ENCODE measurements at places on chromosomes 7 and 10.

- DNase-seq = no peak
These were observed 23.7 kb upstream of the ITGB1 start for GRCh38 chr10:32981760-32982159.

- no peak for DNase-seq
These were observed 1047.4 kb upstream of the LRRN3 start for GRCh38 chr7:110043519-110043918.

GRCh38 chr7:30903146-30903545 lies 8.5 kb upstream of the AQP1 start:
- DNase-seq = no peak

GRCh38 chr10:110410329-110411046 lies 87.2 kb upstream of the DUSP5 start:
- no peak for DNase-seq

DNA sequence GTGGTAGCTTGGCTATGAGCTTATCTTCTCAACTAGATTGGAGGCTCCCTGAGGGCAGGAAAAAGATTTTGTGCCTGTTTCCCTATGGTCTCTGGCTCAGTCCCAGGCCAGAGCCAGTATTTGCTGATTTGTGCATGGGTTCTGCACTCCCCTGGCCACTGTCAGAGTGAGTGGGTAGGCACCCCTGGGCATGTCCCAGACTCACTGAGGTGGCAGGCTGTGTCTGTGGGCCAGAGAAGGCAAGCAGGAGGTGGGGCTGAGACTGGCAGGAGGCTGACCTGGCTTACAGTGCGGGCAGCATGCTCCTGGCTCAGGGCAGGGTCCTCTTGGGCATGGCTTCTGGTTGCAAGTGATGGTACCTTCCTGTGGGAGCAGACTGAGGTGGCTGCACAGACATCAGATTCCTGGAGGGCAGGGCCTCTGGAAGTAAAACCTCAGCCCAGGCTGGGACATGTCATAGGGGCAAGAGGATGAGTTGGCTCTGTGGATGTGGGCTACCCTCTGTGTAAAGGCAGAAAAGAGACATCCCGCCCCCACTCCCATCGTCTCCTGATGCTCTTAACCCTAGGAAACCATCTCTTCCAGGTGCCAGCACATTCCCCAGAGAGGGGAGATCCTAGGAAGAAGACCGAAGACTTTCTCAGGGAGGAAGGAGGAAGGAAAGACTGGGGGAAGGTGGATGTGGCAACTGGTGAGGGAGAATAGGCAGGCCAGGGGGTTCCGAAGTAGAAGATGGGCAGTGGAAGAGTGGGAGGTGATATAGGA lies 4.3 kb downstream of the KCP start:
- DNase-seq = no peak

DNA sequence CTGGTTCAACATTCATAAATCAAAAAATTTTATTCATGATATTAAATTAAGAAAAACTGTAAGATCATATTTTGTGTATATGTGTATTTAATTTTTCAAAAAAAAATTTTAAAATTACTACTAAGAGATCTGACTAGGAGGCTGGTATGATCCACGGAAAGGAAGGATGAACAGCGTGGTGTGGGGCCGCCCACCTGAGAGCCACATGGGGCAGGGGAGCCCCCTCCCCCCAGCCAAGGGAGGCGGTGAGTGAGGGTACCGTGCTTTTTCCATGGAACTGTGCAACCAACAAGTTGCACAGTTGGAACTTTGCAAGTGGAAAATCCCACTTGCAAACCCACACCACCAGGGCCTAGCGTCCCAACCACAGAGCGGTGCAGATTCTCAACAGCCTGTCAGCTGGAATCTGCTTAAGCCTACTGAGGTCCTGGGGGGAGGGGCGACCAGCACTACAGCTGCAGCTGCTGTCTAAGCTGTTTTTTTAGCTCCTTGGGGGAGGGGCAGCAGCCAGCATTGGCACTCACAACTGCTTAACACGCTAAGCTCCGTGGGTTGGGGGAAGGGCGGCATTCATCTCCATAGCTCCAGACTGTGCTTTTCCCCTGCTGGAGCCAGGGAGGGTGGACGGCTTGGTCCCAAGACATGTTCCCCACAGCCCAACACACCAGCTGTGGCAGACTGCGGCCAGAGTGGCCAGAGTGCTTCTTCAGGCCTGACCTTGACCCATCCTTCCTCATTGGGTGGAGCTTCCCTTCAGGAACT lies 94.2 kb upstream of the IGFBP3 start:
- no peak for DNase-seq

GRCh38 chr7:26101361-26102151 lies 50.4 kb upstream of the NFE2L3 start:
- no peak for DNase-seq

GRCh38 chr7:20532890-20533289 lies 82.6 kb upstream of the ABCB5 start:
- no peak for DNase-seq

DNA sequence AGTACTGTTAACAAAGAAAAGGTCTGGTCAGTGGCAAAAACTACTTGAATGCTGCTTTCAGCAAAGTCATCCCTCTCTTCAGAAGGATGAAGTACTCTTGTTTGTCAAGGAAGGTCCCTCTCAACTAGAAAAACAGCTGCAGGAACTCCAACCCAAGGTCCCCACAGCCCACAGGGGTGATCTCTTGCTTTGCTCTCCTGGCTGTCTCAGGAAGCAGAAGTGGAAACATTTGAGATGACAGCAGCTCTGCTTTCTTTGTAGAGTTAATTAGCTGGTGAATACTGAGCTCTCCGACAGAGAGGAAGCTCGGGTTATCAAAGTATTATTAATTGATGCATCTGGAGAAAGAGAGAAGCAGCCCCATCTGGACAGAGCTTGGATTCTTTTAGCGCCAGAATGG lies 25.4 kb upstream of the LRGUK start:
- DNase-seq = no peak

GRCh38 chr7:111760043-111760442 lies 197.8 kb upstream of the IMMP2L start:
- no peak for DNase-seq

DNA sequence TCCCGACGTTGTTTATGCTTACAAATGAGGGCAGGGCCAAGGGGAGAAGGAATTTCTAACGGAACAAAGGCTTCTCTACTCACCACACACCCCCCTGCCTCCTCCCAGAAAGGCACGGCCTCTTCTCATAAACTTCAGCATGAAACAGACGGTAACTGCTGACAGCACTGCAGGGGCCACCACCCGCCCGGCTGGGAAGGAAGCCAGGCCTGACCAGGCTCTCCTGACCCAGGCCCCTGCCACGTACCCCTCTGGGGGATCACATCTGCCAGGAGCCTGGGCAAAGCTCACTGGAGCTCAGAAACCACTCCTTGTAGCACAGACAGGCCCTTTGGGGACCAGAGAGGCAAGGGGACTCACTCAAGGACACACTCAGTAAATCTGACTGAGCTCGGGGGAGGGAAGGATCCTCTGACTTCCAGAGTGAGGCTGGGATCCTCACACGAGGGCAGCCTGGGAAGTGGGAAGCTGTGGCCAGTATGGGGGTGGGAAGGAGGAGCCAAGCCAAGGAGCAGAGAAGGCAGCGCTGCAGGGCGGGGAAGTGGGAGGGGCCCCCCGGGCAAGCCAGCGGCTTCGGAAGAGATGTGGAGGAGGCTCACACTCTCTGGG lies 46.1 kb downstream of the ZCCHC24 start:
- DNase-seq = no peak

DNA sequence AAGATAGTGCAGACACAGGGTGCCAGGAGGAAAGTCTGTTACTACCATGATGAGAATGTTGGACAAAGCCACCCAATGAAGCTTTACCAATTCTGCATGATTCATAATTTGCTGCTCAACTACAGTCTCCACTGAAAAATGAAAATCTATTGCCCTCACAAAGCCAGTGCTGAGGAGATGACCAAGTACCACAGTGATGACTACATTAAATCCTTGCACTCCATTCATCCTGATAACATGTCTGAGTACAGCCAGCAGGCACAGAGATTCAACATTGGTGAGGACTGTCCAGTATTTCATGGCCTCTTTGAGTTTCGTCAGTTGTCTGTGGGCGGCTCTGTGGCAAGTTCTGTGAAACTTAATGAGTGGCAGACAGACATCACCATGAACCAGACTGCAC lies 144.0 kb downstream of the PLCE1 start:
- no peak for DNase-seq

DNA sequence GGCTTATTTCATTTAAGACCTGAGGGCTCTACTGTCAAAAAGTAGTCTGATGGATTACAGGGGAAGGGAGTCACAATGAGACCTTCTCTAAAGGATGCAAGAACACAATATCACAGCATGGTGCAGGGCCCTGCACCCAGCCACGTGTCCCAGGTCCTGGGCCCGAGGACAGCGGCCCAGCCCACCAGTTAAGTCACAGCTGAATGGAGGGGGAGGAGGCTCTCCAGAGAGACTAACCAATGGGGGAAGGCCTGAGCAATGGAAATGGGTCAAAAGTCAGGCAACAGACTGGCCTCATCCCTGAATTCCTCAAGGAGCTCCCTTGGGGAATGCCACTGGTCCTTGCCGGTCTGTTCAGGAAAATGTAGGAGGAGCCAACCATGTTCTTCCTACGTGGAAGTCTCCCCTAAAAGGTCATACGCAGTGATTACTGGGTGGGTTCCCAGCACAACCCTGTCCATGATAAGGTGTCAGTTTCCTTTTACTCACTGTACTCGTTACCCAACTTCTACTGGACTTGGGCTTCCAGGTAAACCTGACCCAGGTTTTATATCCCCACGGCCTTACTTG lies 28.3 kb downstream of the CCDC3 start:
- DNase-seq = no peak

DNA sequence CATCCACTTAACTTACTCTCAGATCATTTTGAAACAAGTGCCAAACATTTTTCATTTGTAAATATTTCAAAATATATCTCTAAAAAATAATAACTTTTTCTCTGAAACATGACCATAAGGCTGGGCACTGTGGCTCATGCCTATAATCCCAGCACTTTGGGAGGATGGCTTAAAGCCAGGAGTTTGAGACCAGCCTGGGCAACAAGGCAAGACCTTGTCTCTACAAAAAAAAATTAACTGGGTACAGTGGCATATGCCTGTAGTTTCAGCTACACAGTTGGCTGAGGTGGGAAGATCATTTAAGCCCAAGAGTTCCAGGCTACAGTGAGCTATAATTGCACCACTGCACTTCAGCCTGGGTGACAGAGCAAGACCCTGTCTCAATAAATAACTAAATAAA lies 36.4 kb downstream of the USP54 start:
- DNase-seq = no peak

GRCh38 chr7:36623247-36623646 lies 101.0 kb downstream of the AOAH start:
- no peak for DNase-seq

- no peak for DNase-seq
These were observed 2.0 kb upstream of the KIF11 start for GRCh38 chr10:92590623-92591549.

GRCh38 chr10:11093771-11094736 lies 76.4 kb downstream of the CELF2 start:
- no peak for DNase-seq

GRCh38 chr7:157990881-157991250 lies 596.8 kb downstream of the PTPRN2 start:
- DNase-seq = no peak

- no peak for DNase-seq
These were observed 620 bp downstream of the SLK start for GRCh38 chr10:103967448-103968071.

DNA sequence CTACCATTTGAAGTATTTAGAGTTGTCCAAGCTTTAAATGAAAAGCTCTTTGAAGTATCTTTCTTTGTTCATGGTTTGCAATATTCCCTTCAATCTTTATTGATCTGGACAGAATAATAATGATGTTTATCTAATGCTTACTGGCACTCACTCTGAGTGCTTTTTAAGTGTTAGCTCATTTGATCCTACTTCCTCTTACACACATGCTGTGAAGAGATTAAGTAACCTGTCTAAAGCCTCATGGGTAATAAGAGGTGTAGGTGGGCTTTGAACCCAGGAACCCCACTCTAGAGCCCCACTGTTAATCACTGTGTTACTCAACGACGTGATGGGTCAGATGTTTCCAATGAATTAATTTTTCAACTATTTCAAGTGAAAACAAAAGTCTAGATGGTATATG lies 31.1 kb upstream of the ADD3 start:
- DNase-seq = no peak

DNA sequence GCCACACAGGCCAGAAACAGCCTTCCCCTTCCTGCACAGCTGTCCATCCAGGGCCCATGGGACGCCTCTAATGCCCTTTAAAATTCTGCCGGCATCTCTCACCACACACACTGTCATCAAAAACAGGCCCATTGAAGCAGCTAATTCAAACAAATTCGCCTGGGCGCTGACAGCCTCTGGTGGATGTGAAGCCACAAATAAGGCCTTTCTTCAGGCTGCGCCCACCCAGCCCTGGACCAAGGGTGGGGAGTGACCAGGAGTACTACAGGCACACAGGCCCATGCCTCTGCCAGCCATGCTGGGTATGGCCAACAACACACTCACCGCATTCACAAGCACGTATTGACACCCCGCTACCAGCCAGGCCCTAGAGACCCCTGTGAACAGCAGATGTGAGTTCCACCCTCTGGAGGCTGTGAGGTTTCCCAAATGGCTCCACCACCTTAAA lies 54.6 kb downstream of the SLIT1 start:
- no peak for DNase-seq

All from activated effector memory CD4-positive, alpha-beta T cell treated with Interleukin-2 at 50 U/mL for 16 hours (primary cell).